ENCODE measurements at places on chromosomes 4 and X.

GRCh38 chr4:168600796-168601583 is 104.1 kb downstream of the PALLD start:
- DNase-seq = no peak

DNA sequence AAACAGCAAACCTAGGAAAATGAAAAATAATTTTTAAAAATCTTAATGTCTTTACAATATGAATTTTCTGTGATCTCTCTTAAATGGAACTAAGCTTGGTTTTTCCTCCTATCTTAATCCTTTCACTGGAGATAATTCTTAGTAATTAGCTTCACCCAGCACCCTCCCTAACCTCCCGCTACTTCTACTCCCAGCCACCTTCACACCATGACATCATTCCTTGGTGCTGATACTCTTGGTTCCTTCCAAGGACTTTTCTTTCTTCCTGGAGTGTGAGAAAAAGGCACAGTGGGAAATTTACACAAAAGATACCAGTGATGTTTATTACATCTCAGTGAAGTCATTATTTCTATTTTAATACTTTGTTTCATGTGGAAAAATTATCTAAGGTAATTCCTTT is 163.6 kb upstream of the PLAC1 start:
- no peak for DNase-seq

DNA sequence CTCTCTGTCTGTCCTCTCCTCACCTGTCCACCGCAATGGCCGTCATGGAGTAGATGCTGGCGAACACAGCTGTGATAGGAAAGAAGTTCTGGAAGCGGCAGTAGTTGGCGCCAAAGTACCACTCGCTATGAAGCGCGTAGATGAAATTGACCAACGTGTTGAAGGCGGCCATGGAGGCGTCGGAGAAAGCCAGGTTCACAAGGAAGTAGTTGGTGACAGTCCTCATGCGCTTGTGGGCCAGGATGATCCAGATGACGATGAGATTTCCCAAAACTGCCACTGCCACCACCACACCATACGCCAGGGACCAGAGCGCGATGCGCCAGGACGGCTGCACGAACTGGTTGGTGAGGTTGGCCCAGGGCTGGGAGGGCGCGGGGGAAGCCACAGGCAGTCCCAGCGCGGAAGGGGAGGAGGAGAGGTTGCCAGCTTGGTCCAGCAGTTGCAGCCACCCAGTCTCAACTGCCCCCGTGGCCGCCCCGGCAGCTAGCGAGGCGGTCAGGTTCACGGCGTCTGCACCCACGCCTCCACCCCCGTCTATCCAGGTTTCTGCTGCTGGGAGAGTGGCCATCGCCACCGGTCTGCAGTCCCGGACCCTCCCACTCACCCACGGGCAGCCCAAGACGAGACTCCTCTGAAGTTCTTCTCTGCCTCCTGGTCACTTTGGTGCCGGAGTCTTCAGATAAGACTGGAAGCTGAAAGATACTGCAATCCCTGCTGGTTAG is 518 bp downstream of the TACR3 start:
- DNase-seq = no peak

- no peak for DNase-seq
Observed at GRCh38 chr4:58553031-58553430, 1442.8 kb upstream of the IGFBP7 start.

- no peak for DNase-seq
Observed at GRCh38 chr4:146407669-146408084, 114.1 kb downstream of the SLC10A7 start.

Measured in activated CD4-positive, CD25-positive, alpha-beta regulatory T cell treated with anti-CD3 and anti-CD28 coated beads, Interleukin-2, amount 50 U/mL, for 72 hours (primary cell).